Stimulated activated CD4-positive, alpha-beta T cell treated with anti-CD3 and anti-CD28 coated beads, Interleukin-1b, Interleukin-23, amount 100 ng/mL, for 1 hour (primary cell): ENCODE measurements at places on chromosomes 7 and 10.

GRCh38 chr10:105681051-105681450 lies 1040.0 kb downstream of the SORCS3 start:
- DNase-seq, result no peak

DNA sequence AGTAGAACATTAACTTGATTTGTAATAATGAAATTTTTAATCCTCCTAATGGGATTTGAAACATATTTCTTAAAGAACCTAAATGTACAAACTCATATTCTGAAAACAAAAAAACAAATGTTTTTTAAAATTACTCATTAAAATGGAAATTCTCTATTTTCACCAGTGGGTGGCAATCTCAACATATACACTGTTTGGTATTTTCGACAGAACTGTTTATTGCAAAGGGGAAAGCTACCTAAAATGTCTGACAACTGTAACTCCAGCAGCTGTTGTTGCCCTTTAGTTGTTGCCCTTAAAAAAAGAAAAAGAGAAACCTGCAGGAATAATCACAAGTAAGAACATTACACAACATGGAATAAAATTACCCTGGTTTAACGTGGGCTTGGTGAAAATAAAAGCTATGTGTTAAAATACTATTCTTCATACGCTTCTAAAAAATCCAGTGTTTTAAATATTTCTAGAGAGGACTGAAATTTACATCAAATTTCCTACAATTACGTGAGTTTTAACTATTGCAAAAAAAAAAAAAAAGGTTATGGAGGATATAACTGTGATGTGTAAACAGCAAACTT lies 54.5 kb downstream of the COL1A2 start:
- DNase-seq, result no peak

DNA sequence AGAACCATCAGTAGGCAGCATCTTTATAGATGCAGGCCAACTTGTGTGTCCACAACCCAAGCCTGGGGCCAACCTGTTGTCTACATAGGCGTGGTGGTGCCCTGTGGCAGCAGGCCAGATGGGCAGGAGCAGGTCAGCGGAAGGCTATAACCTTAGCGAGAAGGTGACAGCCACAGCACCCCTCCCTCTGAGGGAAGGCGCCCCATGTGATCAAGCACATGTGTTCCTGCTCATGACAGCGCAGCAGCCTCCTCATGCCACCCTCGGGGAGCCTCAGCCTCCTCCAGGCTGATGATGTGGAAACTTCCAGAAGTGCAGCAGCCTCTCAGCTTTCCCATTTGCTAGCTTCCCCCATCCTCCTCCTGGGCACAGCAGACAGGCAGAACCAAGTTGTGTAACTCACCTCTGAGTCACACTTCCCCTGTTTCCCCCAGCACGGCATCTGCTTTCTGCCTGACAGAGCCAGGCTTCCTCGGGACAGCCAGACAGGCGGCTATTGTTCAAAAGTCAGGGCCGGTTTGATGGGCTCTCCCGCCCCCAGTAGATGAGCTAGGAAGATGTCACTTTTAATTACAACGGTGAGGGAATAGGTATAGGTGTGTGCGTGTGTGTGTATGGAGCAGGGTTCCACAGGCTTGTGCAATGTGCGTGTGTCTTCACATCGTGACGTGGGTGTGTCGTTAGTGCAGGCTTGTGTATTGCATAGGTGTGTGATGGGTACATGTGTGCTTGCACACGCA lies 312.0 kb upstream of the ZMIZ1 start:
- no peak for DNase-seq

DNA sequence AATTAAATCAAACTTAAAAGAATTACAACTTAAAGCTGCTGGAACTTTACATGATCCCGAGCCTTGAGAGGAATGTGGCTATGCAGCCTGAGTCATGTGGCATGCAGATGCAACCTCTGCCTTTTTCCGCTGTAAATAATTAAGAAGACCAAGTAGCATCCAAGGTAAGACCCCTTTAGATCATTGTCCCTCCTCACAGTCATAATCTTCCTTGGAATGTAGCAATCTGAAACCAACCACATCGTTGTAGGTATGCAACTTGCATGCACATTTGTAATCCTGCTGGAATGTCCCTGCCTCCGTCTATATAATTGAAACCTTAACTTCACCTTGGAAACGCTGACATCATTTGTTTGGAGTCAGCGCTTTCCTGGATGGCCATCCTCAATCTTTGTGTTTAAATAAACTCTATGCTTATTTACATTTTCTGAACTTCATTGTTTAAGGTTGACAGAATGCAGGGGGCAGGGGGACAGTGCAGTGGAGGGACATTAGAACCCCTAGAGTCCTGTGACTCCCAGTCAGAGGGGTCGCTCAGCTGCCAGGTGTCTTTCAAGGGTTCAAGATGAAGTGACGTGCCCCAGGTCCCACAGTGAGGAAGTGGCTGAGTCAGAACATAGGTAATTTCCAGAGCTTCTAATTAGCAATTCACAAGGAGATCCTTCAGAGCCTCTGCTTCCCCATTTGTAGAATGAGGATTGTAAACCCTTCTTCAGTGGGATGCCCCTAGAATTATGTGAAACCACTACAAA lies 110.7 kb downstream of the RALA start:
- no peak for DNase-seq

DNA sequence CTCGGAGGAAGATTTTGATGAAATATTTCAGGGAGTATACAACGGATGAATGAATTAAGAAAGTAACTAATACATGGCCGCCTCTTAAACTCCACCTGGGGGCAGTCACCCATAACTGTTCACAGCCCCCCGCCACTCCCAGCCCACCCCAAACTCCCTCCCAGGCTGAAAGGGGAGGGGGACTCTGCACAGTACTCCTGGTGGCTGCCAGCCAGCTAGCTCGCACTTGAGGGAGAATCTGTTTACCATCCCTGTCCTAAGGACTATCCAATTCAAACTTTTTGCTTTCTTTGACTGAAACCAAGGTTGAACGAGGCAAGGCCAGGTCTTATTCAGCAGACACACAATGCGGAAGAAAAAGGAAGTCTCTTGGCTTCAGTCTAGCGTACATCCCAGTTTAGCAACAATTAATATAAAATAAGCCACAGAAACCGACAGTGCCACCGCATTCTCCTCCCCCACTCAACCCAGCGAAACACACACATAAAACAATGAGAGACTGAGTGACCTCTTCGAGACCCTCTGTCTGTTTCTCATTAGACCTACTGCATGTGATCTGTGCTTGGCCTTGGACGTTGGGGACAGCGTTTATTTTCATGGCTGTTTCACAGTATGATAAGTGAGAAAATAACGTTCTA lies 219.5 kb downstream of the GLI3 start:
- no peak for DNase-seq

- no peak for DNase-seq
These were observed 34.7 kb downstream of the SPDYE6 start for GRCh38 chr7:102321351-102322201.

GRCh38 chr7:113368256-113368655 lies 249.9 kb upstream of the SMIM30 start:
- no peak for DNase-seq

DNA sequence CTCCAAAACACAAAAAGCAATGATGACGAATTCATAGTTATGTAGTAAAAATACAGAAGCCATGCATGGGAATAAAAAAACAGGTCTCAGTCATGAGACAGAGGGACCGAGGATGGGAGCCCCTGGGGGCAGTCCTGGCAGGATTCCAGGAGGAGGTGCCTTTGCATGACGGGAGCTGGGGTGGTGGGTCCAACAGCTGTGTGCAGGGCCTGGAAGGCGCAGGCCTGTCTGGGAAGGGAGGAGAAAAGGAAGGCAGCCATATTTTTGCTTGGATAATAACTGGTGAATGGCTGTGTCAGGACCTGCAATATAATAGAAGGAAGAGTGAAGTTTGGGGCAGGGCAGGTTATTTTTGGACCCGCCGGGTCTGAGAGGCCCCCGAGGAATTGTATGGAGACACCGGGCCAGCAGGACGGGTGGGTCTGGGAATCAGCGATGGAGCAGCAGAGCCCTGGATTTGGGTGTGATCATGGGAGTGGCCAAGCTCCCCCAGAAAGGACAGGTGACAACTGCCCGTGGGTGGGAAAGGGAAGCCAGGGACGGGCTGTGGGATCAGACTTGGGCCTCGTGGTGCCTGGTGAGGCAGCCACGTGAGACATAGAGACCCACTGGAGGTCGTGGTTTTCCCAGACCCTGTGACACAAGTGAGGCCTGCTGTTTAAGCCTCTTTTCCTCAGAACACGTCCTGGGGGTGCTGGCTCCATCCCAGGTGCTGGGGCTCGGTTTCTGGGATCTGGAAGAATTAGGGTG lies 2.9 kb upstream of the JAKMIP3 start:
- no peak for DNase-seq

- DNase-seq, result no peak
These were observed 22.6 kb upstream of the AKR1C3 start for GRCh38 chr10:5071411-5072198.

- DNase-seq, result no peak
These were observed 4.6 kb downstream of the AKR1B1 start for GRCh38 chr7:134454277-134454676.

- no peak for DNase-seq
These were observed 10.2 kb downstream of the CRYGN start for GRCh38 chr7:151429560-151430331.

- peak; percentile 24 for DNase-seq
These were observed 8.1 kb downstream of the TASOR2 start for GRCh38 chr10:5692461-5693358.

DNA sequence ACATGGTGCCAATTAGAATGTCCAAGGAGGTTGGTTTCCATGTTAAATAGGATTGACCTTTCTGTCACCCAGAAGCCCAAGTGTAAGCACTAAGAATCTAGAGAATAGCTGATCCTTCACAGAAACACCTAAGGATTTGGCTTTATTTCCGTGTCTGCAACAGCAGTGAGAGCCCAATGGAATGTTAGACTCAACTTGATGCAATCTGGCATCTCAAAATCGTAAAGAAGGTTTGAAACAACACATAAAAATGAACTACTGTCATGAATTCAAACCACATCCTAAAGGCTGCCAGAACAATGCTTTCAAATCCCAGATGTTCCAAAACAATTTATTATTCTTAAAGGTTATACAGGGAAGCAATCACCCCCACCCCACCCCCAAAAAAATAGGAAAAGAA lies 18.6 kb downstream of the PPP1R3C start:
- no peak for DNase-seq

DNA sequence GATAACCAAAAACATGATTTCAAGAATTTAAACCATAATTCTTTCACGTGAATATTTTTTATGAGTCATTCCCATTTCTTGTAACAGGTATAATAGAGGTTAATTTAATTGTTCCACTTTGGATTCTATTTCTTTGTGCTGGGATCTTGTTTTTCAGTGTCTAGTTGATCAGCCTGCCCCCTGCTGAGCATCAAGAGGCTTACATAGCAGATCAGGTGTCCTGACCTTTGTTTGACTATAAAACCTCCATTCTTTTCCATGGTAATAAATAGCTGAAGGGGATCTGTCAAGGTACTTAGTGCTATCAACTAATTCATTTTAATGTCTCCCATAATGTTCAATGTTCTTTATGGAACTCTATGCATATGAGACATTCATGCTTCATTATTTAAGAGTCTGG lies 4.9 kb downstream of the COL17A1 start:
- no peak for DNase-seq

GRCh38 chr7:32952876-32953275 lies 4.4 kb upstream of the FKBP9 start:
- DNase-seq, result no peak

GRCh38 chr7:157529768-157530560 lies 193.2 kb downstream of the DNAJB6 start:
- DNase-seq, result no peak

- no peak for DNase-seq
These were observed 354.9 kb downstream of the PLXNA4 start for GRCh38 chr7:132221356-132221755.

- no peak for DNase-seq
These were observed 220.5 kb downstream of the MLLT10 start for GRCh38 chr10:21754410-21755011.

DNA sequence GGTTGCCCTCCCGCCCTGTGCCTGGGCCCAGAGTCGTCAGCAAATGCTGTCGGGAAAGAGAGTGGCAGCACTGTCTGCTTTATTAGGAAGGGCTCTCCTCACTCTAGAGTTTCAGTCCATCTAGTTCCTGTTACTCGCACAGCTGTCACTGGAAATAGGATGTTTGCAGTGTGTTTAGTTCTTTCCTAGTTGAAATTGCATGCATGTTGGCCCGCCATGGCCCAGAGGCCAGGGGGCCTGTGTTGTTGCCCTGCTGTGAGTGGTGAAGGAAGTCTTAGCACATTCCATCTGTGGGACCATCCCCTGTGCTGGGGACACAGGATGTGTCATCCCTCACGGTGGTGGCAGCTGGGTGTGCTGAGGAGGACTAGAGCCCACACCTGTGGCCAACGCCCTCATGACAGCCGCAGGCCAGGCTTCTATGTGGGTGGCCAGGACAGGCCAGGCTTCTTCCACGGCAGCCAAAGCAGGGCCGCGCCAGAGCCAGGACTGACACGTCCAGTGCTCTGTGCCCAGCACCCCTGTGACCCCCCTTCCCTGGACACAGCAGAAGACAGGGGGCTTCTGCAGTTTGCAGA lies 45.4 kb downstream of the ZNF467 start:
- no peak for DNase-seq

GRCh38 chr7:47453093-47454061 lies 128.5 kb downstream of the TNS3 start:
- DNase-seq, result no peak

- DNase-seq, result no peak
These were observed 262.9 kb downstream of the SNX13 start for GRCh38 chr7:17677408-17677807.

DNA sequence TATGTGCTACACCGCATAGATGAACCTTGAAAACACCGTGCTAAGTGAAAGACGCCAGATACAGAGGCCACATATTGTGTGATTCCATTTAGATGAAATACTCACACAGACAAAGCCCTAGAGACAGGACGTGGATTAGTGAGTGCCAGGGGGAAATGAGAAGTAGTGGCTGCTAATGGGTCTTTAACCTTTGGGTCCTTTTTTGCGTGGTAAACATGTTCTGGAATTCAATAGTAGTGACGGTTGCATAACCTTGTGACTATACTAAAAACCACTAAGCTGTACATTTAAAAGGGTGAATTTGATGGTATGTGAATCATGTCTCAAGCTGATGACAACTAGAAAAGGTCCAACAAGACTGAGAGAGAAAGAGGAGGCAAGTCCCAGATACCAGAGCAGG lies 15.6 kb downstream of the SMKR1 start:
- no peak for DNase-seq

- DNase-seq, result no peak
These were observed 305.7 kb downstream of the BMPER start for GRCh38 chr7:34211018-34211417.

DNA sequence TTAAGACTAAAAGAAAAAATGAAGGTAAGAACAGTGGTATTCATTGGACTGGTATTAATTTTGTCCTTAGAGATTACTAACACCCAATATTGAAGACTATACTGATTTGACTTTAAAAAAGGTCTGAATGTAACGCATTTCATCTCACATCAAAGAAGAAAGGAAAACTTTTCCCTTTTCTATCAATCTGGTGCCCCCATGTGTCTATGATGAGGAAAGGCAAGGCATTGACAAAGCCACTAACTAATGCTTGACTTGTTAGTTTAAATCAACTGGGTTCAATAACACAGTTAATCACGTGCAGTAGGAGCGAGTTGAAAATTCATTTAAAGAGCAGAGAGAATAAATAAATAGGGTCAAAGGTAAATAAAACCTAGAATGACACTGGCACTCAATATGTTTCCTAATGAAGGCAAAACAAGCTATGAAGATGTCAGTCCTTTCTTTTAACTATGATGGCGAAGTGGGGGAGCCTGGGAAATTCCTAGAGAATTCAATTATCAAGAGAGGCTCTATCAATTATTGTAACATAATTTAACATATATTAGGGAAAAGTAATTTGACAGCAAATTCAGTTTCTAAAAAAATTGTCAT lies 180.9 kb downstream of the ANK3 start:
- no peak for DNase-seq
